ENCODE measurements at places on chromosomes 6 and 20.

DNA sequence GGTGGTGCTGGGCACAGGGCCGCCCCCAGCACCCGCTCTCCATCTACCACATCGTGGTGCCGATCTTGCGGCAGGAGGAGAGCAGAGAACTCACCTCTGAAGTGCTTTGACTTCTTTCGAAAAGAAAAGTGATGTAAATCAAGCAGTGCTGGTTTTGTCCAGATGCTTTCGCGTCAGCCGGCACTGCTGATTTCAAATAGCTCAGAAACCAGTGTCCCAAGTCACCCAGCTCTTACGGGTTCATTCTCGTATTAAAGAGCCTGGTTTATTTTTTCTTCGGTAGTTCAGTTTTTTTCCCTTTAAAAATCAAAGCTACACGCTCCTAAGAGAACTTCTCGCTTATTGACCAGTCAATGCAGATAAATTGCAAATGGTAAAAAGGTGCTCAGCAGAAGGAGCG lies 32.1 kb downstream of the MYT1 start:
- DNase-seq, result no peak

- no peak for DNase-seq
Measured at GRCh38 chr6:39573541-39573940, 151.7 kb downstream of the KIF6 start.

GRCh38 chr20:47792021-47792618 lies 6.8 kb upstream of the SULF2 start:
- DNase-seq, result peak; percentile 96

GRCh38 chr6:94323853-94324252 lies 904.5 kb upstream of the EPHA7 start:
- no peak for DNase-seq

DNA sequence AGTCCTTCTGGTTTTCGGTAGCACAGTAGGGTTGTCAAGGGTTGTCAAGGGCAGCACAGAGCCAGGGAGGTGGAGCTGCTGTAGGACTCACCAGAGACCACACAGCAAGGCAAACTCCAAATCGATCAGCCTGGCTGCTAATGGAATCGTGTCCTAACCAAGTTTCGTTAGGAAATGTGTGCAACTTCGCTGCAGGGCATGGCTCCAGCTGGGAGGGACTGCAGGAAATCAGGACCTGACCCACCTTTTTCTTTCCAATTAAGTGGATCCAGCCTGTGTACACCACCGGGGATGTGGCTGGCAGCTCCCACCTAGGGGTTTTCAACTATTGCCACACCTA lies 251.7 kb upstream of the QKI start:
- no peak for DNase-seq

GRCh38 chr20:34112600-34113101 lies 608 bp upstream of the EIF2S2 start:
- peak; percentile 17 for DNase-seq

- DNase-seq, result no peak
Measured at GRCh38 chr6:15410126-15410391, 164.2 kb downstream of the JARID2 start.

DNA sequence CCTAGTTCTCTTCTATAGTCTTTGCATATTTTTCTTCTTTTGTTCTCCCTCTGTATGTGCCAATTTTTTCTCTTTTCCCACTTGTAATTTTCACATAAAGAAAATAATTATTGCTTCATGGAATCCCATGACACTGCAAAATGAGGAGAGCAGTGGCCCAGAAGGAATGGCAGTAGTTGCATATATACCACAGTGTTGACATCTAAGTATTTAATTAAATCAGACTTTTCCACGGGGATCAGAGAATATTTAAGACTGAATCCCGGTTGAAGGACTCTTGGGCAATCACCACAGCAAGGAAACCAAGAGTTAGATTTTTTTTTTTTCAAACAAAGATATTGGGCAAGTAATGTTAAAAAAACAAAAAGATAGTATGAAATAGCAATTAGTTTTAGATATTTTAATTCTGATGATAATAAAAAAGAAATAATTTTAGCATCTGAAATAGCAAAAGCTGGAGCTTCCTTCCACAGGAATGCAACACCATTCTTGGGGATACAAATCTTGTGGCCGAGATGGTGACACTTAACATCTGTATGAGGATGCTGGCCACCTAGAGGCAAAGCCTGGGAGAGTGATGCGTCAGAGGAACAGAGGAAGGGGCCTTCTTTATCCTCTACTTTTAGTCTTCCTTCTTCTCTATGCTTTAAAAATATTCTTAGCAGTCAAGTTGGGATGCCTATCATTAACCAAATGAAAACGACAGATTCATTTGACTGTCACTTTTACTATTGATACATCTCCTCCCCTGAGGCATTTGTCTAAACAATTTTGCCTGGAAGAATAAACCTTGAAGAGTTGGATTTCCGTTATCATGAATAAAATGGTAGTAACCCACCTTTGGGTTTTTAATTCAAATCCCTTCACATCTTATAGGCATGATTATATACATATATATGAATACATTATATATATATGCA lies 356.2 kb downstream of the GJA1 start:
- peak; percentile 84 for DNase-seq

DNA sequence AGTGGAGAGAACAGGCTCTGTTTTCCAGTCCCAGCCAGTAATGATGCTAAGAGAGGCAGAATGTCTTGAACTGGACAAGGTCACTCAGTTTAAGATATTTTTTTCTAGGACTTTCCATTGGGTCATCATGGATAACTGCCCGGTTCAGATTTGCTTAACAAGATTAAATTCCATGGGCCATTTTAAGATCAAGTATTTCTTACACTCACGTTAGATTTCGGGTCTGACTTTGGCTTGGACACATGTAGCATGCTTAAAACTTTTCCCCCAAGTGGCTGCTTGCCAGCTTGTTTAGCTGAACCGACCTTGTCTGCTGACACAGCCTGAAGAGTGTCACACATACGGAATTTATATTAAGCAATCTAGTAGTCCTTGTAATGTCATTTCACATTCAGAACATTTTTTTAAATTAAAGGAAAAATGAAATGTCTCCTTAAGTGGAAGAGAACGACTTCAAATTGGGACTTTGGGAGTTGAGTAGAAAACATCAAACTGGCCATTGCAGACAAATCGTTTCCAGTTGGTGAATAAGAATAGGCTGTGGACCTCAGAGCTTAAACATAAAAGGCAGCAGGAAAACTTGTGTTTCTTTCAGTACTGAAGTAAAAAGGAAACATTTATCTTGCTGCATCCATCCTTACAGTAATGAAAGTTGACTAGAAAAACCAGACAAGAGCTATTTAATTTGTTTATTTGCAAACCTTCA lies 29.0 kb downstream of the ARMC2 start:
- peak; percentile 82 for DNase-seq

DNA sequence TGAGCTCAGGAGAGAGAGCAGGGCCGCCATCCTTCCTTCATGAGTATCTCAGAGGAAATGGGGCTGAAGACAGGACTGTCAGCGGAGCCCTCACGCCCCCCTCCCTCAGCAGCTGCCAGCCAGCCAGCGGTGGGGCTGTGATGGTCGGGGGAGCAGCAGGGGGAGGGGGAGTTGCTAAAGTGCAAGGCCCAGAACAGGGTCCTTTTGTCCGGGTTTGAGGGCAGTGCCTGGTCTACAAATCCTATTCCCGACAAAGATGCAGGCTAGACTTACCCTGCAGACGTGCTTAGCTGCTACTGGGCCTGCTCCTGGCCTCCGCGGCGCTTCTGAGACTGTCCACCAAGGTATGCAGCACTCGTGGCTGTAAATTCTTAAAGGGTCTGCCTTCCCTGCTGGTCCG lies 593.4 kb upstream of the CDH4 start:
- no peak for DNase-seq

GRCh38 chr20:32626859-32627636 lies 41.9 kb upstream of the NOL4L start:
- no peak for DNase-seq

DNA sequence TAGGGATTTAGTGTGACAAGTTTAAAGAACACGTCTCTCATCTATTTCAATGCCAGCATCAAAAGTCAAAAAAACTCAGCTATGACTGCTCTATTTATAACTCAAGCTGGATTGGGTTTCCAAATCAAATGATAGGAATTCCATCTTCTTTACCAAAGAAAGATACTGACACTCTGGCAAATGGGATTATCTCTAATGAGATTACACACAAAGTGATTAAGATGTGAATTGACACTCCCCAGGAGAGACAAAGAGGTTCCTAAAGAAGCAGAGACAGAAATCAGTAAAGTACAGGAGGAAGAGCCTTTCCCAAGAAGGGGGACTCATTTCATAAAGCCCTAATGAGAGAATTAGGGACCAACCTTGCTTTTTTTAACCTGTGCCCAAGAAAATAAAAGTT lies 92.1 kb downstream of the ID4 start:
- no peak for DNase-seq

DNA sequence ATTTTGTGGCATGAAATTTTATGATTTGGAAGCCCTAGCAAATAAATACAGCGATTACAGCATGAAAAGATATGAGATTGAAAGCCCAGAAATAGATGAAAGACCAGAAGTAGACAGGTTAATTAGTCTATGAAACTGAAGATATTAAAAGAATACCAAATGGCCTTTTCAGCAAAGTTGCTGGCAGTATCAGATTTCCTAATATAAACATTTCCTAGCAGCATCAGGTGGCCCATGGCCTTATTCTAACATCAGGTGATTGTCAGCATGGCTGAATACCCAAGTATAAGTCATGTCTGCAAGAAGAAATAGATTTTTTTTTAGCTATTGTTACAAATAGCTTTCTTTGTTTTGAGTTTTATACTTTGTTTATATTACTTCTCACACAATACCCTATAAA lies 93.2 kb downstream of the CLVS2 start:
- DNase-seq, result no peak

- DNase-seq, result no peak
Measured at GRCh38 chr6:45808042-45808645, 207.5 kb downstream of the CLIC5 start.

- no peak for DNase-seq
Measured at GRCh38 chr6:11595903-11596302, 58.4 kb downstream of the TMEM170B start.

GRCh38 chr6:6556738-6557503 lies 31.6 kb upstream of the LY86 start:
- peak; percentile 25 for DNase-seq

GRCh38 chr6:65501045-65501444 lies 206.0 kb downstream of the EYS start:
- no peak for DNase-seq

DNA sequence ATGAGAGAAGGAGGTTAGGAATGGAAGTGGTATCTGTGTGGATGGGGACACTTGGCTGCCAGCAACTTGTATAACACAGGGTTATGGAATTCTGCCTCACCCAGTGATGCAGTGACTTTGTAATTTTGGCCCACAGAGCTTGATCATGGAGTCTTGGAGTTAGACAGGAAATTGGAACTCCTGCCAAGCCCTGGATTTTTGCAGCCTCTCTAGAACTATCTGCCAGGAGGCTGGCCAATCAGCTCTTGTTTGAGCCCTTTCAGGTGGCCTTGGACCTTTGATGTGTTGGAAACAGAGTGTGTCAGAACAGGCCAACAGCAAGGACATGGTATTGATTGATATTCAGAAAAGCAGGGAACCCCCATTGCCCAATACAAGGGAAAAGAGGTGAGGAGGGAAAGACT lies 157.7 kb upstream of the GGTLC1 start:
- peak; percentile 16 for DNase-seq

DNA sequence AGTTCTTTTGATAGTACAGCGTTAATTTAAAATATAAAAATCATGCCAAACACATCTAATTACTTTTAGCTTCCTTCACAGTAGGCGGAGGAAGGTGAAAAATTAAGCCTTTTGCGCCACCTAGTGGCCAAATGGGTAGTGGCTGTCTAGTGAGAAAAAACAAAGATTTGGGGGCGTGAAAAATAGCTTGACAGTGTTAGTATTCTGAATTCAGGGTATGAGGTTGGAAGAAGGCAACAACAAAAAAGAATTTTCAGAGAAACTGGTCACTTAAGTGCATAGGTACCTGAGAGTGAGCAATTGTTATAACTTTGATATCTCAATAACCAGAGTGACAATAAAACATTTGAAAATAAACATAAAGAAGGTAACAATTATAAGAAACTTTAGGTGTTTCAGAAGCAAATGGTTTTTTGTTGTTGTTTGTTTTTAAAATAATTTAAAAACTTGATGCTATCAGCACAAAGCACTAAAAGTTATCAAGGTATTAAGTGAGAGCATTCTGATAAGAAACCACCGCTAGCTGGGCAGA lies 14.3 kb downstream of the PSMB9 start:
- DNase-seq, result peak; percentile 71

DNA sequence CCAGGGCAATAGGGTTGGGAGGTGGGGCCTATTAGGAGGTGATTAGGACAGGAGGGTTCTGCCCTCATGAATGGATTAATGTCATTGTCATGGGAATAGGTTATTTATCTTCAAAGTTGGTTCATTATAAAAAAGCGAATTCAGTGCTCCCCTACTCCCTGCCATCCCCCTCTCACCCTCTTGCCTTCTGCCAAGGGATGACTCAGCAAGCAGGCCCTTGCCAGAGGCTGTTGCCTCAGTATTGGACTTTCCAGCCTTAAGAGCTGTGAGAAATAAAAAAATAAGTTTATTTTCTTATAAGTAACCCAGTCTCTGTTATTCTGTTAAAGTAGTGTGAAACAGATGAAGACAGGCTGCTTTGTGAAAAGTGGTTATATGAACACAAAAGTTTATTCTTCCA lies 381.1 kb upstream of the ZFP64 start:
- peak; percentile 10 for DNase-seq

GRCh38 chr6:51494342-51494741 lies 593.1 kb downstream of the PKHD1 start:
- DNase-seq, result no peak

DNA sequence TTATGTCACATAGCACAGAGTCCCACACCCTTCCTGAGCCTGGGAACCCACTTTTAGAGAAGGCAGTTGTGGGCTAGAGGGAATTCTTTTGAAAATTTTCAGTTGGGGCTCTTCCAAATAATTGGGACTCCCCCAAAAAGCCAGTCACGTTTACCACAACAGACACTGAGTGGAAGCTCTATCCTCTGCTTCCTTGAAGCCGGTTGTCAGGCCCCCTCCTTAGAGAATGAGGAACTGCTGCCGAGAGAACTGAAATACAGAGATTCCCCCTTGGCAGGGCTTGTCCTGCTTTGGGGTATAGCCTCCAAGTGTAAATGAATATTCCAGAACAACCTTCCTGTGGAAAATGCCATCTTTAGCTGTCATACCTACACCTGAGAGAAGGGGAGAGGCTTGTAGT lies 2.7 kb upstream of the JAG1 start:
- no peak for DNase-seq

GRCh38 chr6:116580198-116580597 lies 8.9 kb downstream of the RWDD1 start:
- DNase-seq, result peak; percentile 77

- DNase-seq, result no peak
Measured at GRCh38 chr20:51469578-51470498, 72.7 kb downstream of the NFATC2 start.

DNA sequence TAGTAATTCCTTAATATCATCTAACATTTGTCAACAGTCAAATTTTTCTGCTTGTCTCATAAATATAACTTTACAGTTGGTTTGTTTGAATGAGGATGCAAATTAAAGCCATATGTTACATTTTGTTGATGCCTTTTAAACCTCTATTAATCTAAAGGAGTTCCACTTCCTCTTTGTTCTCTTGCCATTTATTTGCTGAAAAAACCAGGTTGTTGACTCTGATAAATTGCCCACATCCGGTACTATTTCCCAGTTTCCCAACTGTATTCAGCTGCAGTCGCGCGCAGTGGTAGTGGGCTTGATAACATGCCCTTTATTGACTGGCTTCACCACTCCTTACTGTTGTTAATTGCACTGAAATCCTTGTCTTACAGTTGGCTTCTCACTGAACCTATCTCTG lies 32.8 kb upstream of the SIRPB2 start:
- no peak for DNase-seq
